ENCODE measurements at places on chromosomes 7 and 10.
A peak's percentile ranks its signal among the peaks of the same experiment; 100 is the strongest.

GRCh38 chr10:133075346-133076137, 12.2 kb upstream of the ADGRA1 start:
- DNase-seq = no peak

DNA sequence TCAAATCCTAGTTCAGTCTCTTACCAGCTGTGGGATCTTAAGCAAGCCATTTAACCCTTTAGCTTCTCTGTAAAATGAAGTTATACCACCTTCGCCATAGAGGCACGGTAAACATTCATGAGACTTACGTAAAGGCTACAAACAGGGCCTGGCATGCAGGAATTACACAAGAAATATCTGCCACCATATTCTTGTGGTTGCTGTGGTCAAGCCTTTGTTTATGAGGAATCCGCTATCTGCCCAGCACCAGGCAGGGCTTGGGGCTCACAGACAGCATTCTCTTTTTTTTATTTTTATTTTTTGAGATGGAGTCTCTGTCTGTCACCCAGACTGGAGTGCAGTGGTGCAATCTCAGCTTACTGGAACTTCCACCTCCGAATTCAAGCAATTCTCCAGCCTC, 9.9 kb downstream of the AIFM2 start:
- peak; percentile 45 for DNase-seq

GRCh38 chr10:53135897-53136253, 363.3 kb upstream of the MBL2 start:
- no peak for DNase-seq

DNA sequence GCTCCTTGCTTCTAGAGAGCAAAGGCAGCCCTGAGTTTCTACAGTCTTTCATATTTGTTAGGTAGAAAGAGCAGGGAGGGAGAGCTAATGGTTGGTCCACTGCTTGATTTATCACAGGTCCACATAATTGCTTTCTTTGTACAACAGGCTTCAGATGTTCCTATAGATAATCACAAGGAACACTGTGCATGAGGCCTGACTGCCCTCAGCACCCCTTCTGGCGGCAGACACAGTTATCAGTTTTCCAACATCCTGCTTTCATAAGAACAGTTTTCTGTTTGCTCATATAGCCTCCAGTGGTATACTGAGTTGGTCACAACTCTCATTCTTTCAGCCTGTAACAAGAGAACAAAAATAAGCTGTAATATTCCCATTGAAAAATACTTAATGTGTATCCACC, 69.7 kb downstream of the AKR1C4 start:
- no peak for DNase-seq

GRCh38 chr7:135300913-135301765, 67.5 kb downstream of the STRA8 start:
- no peak for DNase-seq
